ENCODE measurements at places on chromosomes 12 and 14.

DNA sequence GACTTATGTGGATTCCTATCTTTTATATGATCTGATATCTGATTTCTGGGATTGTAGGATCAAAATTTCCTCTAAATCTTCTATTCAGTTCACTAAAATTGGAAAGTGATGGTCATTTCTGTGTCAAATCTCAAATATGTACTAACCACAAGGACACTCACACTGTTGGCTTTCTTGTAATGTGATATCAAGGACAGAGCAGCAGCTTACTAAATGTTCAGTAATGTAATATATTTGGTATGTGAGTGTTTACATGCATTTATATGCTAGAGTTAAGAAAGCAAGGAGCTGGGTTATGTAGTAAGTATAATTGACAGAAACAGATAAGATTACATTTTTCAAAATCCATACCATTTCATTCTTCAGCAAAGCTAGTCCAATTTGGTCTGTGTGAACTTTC is 16.5 kb downstream of the PUS7L start:
- DNase-seq = peak; percentile 9

DNA sequence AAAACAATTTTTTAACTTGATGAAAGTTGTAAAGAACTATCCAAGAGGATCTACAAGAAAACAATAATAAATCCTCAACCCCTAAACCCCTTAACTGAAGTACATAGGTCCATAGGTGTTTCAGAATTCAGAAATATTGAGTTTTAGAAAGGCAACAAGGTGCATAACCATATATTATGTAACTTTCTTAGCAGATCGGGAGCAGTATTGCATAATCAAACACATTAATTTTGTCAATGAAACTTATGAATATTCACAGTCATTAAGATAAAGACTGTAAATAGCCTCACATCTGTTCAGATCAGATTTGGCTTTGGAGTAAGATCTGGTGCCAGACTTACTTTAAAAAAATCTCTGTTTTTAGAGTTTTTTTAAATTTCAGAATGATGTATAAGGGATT is 647.1 kb upstream of the FLRT2 start:
- no peak for DNase-seq

DNA sequence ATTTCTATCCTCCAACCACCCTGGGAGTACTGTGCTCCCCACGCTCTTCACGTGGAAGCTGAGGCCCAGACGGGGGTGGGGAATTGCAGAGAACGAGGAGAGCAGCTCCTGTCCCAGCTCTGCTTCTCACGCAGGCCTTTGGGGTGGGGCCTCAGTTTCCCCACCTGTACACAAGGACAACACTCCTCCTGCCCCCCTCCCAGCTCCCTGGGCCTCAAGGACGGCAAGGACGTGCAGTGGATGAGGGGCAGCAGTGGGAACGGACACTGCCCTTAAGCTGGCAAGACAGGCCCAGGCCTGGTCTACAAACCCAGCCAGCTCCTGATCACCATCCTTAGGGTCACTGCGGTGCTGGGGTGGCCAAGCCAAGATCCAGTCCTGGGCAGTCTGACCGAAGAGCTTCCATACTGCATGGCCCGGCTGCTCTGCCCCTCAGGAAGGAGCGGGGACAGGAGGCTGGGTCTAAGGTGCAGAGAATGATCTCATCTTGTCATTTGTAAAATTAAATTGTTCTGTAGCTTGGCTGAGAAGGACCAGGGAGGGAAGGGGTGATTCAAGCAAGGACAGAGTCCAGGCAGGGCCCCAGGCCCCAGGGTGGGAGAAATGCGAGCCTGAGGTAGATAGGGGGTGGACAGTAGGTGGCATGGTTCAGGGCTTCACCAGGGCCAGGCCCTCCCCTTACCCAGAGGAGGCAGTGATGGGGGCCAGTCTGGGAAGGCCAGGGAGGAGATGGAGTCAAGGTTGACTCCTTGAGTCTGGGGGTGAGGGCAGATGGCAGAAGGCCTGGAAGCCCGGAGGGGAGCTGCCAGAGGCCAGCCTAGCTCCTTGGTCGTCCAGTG is 1.3 kb upstream of the CLBA1 start:
- DNase-seq = no peak

DNA sequence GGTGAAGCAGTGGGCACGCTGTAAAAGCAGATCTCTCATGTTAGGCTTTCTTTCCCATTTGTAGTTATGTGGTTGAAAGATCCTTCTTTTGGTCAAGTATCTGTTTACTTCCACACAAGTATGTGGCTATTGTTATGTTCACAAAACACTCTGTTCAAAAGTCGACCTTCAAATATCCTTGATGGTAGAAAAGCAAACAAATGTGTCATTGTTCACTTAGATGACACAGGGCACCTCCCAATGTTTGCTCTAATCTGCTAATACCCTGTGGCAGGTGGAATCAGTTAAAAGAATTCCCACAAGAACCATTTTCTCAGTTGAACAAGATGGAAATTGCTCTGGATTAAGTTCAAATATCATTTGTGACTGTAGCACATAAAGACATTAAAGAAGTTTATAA is 43.6 kb upstream of the NAA30 start:
- DNase-seq = no peak

- DNase-seq = no peak
These were observed 25.6 kb downstream of the ALDH2 start for GRCh38 chr12:111792155-111792855.

GRCh38 chr14:54567224-54567638 is 303 bp downstream of the SAMD4A start:
- no peak for DNase-seq

DNA sequence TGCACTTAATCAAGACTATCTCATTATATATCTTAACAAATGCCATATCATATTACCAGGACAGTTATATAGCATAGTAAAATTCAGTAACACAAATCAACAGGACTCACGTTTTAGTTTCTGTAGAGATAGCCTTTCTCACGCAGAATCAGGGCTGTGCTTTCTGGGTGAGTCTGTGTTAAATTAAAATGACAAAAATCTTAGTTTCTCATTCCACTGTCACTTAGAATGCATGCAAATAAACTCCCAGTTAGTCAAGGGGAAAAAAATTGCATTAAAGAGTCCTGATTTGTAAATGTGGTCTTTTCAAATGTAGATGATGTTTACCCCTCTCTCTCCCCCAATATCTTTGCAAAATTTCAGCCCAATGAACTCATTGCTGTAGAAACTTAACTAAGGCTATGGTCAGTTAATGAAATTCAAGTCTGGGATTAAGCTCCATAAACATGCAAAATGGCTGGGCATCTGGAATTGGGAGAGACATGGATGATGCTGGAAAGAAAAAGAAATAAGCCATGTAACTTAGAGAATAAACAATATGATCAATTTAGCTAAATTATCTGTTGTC is 77.8 kb upstream of the MGAT4C start:
- DNase-seq = no peak
